Stimulated activated CD8-positive, alpha-beta memory T cell treated with anti-CD3 and anti-CD28 coated beads, Interleukin-7, amount 100 ng/mL, for 1 hour (primary cell): ENCODE measurements at places on chromosomes 4 and X.

DNA sequence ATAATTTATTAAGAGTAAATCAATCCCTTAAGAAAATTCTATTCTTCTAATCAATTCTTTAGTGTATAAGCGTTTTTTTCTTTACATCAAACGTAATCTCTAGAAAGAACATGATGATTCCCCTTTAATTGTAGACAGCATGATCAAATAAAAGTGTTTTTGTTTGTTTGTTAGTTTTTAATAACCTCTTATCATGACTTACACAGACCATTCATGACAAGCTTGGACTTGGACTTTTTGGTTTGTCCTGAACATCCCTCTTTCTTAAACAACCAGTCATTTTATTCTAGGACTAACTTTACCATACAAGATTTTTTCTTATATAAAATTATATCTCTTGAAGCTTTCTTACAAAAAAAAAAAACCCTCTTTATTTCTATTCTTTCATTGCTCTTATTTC, 344.6 kb upstream of the SPOCK3 start:
- no peak for DNase-seq

GRCh38 chr4:67106861-67107460, 438.3 kb downstream of the CENPC start:
- DNase-seq = no peak

DNA sequence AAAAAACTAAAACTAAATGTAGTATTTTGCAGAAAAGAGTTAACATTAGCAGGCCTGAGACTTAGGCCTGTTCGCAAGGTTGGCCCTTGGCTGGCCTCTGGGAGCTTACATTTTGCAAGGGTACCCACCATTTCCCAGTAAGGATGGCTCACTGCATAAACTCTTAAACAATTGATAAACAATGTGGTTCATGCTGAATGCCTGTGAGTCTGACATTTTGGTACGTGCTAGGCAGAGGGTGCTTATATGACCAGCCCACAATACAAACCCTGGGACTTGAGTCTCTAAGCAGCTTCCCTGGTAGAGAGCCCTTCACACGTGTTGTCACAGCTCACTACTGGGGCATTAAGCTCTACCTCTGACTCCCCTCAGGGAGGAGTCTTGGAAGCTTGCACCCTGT, 7.4 kb downstream of the PRPS2 start:
- no peak for DNase-seq

- no peak for DNase-seq
Observed at GRCh38 chr4:3711183-3712111, 54.7 kb upstream of the ADRA2C start.

- no peak for DNase-seq
Observed at GRCh38 chrX:19886883-19887531, 393 bp downstream of the SH3KBP1 start.

- no peak for DNase-seq
Observed at GRCh38 chr4:26326791-26327190, 6.0 kb downstream of the RBPJ start.

DNA sequence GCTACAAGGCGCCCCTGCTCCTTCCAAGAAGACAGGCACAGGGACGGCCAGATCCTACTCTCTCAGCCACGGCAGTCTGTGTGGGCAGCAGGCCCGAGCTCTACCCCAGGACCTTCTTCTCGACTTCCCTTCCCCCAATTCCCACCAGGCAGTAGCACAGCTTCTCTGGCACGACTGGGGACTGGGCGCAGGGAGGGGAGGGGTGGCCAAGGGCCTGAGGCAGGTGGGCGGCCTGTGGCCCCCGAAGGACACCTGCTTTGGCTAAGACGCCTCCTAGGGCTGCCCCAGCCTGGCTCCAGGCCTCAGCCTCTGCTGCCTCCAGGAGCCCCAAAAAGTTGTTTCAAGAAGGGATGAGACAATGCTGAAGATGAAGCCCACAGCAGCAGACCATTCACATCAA, 24.2 kb upstream of the IRF2 start:
- DNase-seq = no peak

GRCh38 chr4:82042042-82042441, 331.7 kb downstream of the HNRNPD start:
- DNase-seq = no peak

DNA sequence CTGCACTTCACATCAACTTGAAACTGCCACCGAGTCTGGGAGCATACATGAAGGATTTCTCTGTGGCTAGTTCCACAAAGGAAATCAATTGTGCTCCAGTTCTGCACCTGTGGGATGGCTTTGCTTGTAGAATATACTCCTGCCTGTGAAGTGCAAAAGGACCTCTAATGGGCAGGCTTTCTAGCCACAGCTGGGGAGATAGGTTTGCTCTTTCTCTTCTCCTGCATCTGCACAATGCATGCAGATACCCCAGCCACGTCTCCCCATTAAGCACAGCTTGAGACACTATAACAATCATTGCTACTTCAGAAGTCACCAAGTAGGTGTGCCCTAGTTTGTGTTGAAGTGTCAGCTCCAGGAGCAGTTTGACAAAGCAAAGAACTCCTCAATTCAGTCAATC, 364.6 kb downstream of the ZIC3 start:
- no peak for DNase-seq

DNA sequence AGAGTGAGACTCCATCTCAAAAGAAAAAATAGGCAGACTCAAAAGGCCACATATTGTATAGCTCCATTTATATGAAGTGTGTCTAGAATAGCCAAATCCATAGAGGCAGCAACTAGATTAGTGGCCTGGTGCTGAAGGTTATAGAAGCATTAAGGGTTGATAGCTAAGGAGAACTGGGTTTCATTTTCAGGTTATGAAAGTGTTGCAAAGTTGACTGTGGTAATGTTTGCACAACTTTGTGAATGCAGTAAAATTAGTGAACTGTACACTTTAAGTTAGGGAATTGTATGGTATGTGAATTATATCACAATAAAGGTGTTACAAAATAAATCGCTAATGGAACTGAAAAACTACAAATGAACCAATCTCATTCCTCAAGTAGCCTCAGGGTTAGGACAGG, 28.3 kb downstream of the TXLNG start:
- no peak for DNase-seq

DNA sequence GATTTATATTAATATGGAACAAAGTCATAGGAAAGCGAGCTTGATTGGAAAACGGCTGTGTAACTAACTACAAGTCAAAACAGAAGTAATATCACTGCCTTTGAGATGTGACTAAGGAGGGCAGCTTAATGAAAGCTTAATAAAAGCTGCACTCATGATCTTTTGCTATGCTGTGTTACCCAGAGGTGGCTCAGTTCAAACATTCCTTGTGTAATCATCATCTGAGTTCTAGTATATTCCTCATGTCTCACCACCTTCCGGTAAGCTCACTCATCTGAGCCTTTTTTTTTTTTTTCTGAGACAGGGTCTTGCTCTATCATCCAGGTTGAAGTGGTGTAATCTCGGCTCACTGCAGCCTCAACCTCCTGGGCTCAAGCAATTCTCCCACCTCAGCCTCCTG, 5.0 kb downstream of the GRPEL1 start:
- no peak for DNase-seq

DNA sequence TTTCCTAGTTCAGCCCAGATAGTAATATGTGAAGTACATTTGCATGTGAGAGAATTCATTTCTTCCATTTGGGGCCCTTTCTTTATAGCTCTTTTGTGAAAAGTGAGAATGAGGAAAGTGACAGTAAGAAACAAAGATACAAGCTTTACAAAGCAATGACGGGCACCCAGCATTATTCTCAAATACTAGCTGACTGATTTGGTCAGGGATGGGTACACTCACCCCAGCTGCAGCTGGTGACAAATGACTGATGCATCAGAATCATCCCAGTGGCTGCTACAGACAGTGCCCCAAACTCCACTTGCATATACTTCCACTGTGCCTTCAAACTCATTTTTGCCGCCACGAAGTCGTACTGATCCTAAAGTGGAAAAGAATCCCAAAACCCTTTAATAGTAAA, 14.8 kb downstream of the PRSS12 start:
- no peak for DNase-seq

DNA sequence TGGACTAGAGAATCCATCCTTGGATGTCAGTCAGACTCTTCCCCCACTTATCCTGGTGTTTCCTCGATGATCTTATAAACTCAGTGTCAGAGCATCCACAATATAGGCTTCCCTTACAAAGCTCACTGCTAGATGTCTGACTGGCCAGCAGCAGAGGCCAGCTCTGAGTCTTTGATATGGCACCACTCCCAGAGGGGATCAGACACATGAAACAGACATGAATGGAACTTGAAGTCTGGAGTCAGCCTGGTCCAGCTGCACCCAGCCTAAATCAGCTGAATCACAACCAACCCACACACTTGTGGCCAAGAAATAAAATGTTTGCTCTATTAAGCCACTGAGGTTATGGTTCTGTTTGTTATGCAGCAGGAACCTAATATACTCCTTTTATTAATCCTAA, 129.6 kb upstream of the MED14 start:
- no peak for DNase-seq

DNA sequence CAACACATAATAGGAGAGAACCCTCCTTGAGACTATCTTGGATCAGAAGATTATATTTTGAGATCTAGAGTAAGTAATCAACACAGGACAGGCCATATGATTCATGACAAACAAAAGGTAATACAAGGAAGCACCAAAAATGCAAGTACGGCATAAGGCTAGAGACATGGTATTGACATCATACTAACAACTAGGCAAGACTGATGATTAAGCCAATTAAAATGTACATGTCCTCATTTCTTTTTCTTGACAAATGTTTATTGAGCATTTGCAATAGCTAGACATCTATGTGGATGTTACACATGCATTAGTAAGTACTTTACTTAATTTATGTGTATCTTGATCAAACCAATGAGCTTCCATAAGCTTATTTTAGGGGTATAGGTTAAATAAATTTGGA, 695.7 kb upstream of the GALNTL6 start:
- no peak for DNase-seq

GRCh38 chrX:66167431-66167830, 3.4 kb downstream of the HEPH start:
- DNase-seq = no peak

DNA sequence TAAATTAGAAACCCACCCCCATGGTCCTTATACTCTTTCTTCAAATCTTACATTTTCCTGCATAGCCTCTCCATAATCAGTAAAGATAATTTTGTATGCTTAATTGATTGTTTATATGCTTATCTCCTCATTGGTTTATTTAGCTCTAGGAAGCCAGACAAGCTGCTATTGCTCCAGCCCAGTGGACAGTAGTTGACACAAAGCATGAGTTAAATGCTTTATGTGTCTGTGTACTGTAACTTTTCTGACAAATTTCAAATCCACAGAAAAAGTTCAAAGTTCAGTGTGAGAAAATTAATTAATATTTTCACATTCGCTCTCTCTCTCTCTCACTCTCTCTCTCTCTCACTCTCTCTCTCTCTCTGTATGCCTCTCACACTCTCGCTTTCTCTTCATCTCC, 181.7 kb downstream of the GABRB1 start:
- DNase-seq = no peak

- no peak for DNase-seq
Observed at GRCh38 chrX:42680666-42681065, 97.3 kb downstream of the PPP1R2C start.

- no peak for DNase-seq
Observed at GRCh38 chr4:40956721-40957255, 207.0 kb downstream of the NSUN7 start.

DNA sequence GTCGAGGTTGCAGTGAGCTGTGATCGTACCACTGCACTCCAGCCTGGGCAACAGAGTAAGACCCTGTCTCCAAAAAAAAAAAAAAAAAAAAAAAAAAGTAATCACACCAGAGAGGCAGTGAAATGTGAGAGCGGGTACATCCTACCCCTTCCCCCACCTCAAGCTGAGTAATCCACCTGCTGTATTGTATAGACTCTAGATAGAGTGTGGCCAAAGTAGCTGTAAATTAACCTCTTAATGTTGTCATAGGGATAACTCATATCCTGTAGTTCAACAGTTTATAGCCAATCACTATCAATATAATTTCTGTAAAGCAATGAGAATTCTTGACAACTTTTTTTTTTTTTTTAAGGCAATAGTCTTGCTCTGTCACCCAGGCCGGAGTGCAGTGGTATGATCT, 30.8 kb downstream of the TNIP2 start:
- DNase-seq = no peak

DNA sequence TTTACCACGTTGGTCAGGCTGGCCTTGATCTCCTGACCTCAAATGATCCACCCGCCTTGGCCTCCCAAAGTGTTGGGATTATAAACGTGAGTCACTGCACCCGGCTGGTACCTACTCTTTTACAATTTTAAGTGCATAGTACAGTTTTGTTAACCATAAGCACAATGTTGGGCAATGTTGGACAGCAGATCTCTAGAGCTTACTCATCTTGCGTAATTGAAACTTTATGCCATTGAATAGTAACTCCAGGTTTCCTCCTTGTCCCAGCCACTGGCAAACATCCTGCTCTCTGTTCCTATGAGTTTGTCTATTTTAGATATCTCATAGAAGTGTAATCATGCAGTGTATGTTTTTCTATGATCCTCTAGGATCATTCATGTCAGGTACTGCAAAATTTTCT, 9.3 kb upstream of the CPE start:
- DNase-seq = no peak

DNA sequence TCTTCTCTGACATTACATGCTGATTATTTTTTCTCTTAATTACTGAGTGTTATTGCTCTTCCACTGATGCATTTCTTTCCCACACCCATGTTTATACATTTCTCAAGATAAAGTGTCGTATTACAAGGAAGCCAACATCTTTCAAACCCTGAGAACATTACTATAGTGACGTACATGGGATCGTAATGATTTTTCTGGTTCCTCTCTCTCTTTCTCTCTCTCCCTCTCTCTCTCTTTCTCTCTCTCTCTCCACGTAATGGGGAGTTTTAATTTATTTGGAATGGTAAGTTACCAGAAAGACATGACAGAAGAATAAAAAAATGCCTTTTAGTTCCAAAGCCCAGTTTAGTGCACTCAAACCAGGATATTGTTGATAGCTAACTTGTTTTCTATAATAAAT, 40.4 kb upstream of the MAPK10 start:
- no peak for DNase-seq

DNA sequence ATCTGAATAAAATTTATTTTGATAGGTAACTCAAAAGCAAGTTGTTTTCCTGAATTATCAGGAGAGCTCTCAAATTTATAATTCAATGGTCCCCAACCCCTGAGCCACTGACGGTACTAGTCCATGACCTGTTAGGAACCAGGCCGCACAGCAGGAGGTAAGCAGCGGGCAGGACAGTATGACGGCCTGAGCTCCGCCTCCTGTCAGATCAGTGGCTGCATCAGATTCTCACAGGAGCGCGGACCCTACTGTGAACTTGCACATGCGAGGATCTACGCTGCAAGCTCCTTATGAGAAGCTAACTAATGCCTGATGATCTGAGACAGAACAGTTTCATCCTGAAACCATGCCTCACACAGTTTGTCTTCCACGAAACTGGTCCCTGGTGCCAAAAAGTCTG, 37.9 kb upstream of the SEC24B start:
- DNase-seq = no peak
